ENCODE measurements at places on chromosomes 13 and 19.

GRCh38 chr13:67043901-67044300 is 186.2 kb downstream of the PCDH9 start:
- no peak for DNase-seq

GRCh38 chr13:99280166-99280565 is 22.0 kb upstream of the GPR18 start:
- DNase-seq = no peak

DNA sequence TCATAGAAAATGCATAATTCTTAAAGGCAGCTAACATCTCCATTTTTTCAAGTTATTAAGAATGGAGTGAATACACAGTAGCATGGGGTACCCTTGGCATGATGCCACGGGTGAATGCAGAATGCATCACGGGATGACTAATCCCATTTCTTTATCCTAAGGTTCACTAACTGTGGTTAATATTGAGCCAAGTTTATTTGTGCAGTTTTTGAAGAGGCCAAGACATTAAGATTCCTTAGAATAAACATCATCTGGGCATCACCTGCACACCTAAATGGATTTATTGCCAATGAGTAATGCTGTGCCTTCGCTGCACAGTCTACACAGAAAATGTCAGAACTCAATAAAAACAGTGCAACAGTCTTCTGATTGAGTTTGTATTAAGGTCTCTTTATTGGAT is 333.1 kb downstream of the GPC6 start:
- DNase-seq = no peak

GRCh38 chr19:50493171-50493570 is 16.5 kb upstream of the GARIN5A start:
- no peak for DNase-seq

GRCh38 chr13:90641884-90642283 is 705.6 kb upstream of the MIR17HG start:
- DNase-seq = no peak

- no peak for DNase-seq
These were observed 1.0 kb upstream of the TYROBP start for GRCh38 chr19:35908973-35909683.

DNA sequence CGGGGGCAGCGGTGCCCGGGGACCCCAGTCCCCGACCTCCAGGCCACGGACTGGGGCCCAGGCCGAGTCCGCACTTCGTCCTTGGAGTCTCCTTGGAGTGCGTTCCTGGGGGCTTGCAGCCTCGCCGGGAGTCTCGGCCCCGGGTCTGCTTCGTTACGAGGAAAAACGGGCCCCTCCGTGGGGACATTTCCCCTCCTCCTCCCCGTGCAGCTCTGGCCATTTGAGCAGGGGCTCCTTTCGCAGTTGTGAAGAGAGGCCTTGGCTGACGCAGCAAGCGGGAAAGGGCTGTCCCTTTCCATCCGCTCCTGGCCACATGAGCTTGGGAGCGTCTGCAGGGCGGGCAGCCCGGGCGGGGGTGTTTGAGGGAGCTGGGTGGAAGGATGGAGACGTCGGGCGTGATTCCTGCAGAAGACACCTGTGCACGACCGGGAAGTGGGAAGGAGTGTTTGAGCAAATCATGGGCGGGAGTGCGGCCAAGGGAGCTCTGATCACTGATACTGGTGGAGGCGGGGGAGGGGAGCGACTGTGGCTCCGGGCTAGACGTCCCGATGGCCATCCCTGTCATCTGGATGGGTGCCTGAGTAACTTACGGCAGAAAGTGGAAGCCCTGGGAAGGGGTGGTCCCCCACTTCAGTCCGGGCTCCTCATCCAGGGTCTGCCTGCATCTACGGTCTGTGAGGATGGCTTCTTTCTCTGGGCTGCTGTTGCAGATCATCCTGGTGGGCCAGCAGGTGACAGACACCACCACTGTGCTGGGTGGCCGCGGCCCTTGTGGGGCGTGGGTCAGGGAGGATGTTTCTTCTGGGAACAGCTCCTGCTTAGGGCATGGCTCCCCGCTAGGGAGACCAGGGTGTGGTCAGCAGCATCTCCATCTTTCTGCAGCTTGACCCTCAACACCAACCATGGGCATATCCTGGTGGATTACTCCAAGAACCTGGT is 736 bp downstream of the GPI start:
- no peak for DNase-seq

GRCh38 chr19:11269408-11269807 is 7.1 kb upstream of the DOCK6 start:
- no peak for DNase-seq

DNA sequence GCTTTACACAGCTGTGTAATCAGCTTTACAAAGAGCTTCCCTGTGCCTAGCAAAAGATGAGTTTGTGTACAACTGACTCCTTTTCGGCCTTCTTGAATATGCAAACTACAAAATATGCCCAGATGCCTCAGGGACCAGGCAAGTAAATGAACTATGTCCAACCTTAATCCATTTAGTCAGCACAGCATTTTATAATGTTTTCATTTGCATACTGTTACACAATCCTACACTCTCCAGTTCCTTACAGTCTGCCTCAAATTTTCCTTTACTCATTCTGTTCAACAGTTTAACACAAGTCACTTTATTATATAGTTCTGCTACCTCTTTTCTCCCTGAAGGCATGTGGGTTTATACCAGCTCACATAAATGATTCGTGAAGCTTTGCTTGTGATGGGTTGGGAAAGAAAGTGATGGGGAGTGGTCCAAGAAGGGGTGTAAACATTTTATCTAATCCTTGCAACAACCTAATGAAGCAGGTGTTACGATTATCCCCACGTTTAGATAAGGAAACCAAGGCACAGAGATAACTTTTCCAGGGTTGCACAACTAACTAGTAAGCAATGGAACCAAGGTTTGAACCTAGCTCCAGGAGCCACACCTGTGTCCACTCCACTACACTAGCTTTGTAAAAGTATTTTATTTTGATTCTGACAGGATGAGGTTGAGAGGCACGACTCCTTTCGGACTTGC is 3.3 kb upstream of the USP12 start:
- DNase-seq = no peak

DNA sequence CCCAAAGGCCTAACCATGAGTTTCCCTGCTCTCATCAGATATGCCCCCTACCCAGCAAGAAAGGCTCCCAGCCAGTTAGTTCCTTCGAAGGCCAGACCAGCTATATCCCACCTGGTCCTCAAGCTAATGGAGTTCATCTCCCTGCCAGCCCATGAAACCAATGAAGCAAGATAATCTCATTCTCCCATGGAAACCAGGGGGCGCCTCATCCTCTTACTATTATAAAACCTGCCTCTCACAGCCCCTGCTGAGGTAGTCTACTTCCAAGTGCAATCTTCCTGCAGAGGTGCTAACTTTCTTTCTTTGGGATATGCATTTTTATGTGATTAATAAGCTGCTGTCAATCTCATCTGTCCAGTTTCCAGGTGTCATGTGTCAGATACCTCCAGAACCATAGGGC is 34.0 kb upstream of the ZNF573 start:
- DNase-seq = no peak

DNA sequence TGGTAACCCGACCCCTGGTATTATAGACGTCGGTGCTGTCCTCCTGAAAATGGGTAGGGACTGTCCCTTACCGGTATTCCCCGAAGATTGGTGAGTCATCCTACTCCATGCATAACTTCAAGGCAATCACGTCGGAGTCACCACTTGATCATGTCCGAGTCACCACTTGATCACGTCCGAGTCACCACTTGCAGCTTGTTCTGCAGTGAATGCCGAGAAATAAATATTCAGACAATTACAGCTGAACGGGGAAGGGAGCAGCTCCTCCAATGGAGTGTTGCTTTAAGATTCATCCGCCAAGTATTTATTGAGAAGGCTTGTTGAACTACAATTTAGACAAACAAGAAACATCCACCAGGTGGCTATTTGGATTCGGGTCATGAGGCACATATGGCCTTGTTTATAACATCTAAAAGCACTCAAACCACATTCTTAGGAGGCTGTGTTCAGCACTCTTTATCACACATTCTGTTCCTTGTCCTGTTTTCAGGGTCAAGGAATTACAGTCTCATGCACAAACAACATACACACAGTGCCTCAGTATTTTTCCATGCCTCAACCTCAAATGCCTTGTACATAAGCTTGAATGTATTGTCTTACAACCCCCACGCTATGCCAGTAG is 43.1 kb downstream of the ZNF726 start:
- DNase-seq = no peak
